ENCODE measurements at places on chromosomes 7 and 10.

DNA sequence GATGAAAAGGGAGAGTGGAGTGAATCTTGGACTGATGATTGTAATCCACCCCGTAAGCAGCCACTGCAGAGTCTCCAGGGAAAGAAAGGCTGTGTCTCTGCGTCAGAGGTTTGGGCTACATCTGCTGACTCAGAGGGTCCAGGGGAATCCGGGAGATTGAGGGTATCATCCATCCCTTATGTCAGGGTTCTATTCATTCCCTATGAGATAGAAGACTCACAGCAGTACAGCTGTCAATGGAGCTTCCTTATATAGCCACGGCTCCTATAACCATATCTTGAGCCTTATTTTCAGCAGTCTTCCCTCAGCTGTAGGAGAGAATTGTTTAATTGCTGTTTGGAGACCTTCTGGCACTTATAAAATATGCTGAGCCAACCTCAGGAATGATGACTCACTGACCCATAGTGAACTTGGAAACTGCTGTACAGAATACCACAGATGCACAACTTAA lies 558.2 kb upstream of the PFKP start:
- peak; percentile 92 for DNase-seq

- peak; percentile 68 for DNase-seq
Observed at GRCh38 chr10:91163869-91164474, 56.5 kb upstream of the PCGF5 start.

- DNase-seq: peak; percentile 92
Observed at GRCh38 chr7:151736403-151736909, 140.5 kb downstream of the PRKAG2 start.

DNA sequence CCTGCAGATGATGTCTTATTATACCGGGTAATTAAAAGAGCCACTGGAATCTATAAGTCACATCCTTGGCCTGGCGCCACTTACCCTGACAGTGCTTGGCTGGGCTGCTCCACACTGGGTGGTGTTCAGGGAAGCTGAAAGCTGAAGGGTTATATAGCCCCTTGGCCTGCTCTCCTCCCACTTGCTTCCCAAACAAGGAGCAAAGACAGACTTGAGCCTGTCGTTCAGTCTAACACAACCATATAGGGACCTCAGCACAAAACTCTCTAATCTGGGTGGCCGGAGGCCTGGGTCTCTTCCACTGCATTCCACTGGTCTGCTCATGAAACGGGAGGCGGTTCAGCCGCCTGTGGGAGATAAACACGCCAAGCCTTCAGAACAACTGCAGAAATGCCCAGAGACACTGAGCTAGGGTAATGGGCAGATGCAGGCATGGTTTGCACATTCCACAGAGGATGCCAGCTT lies at the start of gene ACTA2:
Gene ACTA2 (minus strand): TSS at position 127 of the 465 bp plus-strand sequence. CDS start 3,843 bp downstream, outside the sequence.
- peak; percentile 92 for DNase-seq

DNA sequence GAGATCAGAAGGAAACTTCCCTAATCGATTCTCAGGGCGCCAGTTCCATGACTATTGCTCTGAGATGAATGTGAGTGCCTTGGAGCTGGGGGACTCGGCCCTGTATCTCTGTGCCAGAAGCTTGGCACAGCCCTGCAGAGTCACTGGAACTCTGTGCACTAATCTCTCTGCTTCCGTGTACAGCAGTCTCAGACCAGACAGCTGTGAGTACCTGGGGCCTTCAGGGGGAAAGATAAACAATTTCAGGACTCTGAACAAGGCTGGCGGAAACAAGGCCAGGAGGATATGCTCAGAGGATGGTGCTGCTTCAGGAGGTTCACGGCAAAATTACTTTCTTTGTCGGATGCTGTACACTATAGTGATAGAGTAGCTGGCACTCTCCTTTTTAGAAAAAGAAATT lies 131.7 kb upstream of the PRSS58 start:
- no peak for DNase-seq

DNA sequence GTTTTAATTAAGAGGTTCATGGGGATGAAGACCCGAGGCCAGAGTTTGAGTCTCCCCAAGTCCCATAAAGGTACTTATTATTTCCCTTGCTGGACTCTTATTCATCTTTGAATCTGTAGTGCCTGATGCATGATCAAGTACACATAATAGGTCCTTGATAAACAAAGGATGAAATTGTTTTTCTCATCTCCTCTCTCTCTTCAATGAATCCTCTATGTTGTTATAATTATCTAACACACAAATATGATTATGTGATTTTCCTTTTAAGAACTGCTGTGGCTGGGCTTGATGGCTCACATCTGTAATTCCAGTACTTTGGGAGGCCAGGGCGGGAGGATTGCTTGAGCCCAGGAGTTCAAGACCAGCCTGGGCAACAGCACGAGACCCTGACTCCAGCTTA lies 117.7 kb downstream of the BAMBI start:
- no peak for DNase-seq

DNA sequence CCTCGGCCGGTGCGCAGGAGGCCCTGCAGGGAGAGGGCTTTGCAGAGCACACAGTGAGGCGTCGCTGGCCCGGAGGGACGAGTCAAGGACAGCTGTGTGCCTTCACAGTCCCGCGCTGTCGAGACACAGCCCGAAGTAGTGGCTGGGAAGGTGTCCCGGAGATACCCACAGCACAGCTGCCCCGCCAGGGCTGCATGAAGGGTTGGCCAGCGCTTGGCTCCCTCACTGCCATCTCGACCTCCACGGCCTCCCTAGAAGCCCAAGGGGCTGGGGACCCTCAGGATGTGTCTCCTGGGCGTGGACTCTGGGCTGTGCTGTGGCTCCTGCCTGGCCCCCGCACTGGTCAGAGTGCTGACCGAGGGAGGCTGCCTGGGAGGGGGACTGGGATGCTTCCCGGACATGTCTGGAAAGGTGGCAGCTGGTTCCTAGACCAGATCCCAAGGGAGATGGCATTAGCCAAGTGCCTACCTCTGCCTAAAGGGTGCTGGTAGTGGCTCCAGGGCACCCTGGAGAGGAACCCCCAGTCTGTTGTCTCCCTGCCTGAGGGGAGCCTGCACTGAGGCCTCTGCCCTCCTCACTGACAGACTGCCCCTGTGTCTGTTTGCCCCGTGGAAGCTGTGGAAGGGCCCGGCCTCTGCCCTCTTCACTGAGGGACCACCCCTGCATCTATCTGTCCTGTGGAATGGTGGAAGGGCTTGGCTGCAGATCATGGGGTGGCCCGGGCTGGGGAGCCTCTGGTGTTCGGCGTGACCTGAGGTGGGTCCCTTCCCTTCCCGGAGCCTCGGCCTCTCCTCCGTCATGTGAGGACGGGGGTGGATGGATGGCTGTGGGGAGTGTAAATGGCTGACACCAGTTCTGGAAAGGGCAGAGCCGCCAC lies 5.8 kb downstream of the ELFN1 start:
- DNase-seq: no peak

DNA sequence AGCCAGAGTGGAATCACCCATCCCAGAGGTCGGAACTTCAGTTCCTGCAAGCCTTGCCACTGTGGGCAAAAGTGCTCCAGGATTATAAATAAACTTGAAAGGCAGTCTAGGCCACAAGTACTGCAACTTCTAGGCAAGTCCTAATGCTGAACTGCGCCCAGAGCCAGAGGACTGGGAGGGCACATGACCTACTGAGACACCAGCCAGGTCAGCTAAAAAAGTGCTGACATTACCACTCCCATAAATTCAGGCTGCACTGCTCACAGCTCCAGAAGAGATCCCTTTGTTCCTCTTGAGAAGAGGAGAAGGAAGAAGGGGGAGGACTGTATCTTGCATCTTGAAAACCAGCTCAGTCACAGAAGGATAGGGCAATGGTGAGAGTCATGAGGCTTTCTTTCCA lies 1084.1 kb upstream of the PHF14 start:
- DNase-seq: no peak

- no peak for DNase-seq
Observed at GRCh38 chr10:12975266-12975665, 26.2 kb downstream of the CCDC3 start.

DNA sequence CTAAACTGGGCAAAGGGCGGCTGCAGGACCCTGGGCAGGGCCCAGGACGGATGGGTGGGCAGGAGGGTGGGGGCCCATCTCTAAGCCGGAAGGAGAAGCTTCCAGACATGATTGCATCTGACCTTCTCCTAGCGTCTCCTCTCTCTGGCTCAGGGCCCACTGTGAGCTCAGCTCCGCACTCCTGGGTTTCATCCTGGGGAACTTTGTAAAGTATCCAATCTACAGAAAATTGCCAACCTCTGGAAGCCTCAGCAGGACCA lies 8.8 kb upstream of the RET start:
- DNase-seq: no peak

DNA sequence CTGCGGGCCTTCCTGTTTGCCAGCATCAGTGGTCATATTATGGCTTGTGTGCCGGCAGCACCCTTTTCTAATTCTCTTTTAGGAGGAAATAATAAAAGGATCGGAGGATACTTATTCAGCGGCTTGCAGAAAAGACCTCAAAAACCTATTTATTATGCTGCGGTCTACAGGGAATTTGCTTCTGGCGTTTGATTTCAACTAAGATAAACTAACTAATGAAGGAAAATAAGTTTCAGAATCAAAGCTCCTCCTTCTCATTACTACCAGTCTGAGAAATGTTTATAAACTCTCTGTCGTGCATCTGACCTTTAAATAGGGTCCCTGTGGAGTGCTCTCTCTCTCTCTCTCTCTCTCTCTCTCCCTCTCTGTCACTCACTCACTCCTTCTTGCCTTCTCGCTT lies 335.0 kb upstream of the GLI3 start:
- no peak for DNase-seq

GRCh38 chr7:1457949-1458682 lies 1.2 kb downstream of the MICALL2 start:
- no peak for DNase-seq

- DNase-seq: no peak
Observed at GRCh38 chr10:121637437-121637836, 39.2 kb upstream of the FGFR2 start.

- no peak for DNase-seq
Observed at GRCh38 chr7:158042156-158042880, 545.3 kb downstream of the PTPRN2 start.

DNA sequence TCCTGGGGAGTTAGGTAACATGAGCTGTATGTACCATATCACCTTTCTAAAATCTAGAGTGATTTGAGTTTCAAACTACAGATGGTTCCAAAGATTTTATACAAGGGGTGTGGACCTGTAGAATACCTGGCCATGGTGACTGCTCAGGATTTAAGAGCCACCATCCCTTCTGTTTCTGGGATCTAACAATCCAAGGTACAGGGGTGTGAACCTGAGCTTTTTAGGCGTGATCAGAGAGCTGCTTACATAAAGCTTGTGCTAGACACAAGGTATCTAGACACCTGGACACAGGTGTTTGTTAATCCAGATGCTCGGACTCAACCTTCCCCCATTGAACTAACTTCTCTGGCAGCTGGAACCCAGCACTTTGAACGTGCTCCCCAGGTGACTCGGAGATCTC lies 516.4 kb downstream of the RPS24 start:
- DNase-seq: no peak

DNA sequence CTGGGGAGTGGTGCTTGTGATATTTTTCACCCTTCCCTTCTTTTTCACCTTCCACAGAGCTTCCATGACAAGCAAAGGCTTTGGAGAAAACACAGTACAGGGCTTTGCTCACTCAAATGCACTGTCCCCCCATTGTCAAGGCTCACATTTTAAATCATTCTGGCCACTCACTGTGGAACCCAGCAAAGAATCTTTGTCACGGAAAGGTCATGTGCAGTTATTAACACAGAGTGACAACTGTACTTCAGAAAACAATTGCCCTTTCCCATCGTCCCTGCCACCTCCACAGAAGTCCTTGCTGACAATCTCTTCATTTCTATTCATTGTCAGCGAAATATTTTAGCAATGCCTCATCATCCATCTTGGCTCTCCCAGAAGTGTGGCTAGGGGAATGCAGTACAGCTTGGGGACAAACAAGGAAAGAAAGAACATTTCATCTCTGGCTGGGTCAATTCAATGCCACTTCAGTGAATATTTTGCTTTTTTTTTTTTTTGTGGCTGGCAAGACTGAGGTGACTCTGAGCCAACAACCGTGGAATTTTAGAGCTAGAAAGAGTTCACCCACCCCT lies 851.0 kb downstream of the KCNMA1 start:
- DNase-seq: no peak

DNA sequence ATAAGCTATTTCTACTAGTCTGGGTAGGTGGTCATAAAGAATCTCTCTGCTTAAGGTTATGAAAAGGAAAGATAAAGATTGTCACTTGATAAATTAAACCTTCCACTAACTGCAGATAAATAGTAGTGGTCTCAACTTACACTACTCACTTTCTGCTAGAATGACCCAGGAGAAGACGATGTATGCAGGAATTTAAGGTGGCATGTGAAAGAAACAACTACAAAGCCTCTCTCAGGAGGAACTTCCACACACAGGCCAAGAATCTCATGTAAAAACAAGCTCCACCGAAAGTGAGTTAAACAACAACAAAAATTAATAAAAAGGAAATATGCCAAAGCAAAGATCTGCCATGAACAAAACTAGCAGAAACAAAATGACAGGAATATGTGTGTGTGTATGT lies 165.4 kb downstream of the CDC14C start:
- no peak for DNase-seq

GRCh38 chr7:139820089-139820488 lies 9.0 kb upstream of the TBXAS1 start:
- no peak for DNase-seq

- DNase-seq: no peak
Observed at GRCh38 chr7:94904982-94905381, 2.4 kb upstream of the PPP1R9A start.

DNA sequence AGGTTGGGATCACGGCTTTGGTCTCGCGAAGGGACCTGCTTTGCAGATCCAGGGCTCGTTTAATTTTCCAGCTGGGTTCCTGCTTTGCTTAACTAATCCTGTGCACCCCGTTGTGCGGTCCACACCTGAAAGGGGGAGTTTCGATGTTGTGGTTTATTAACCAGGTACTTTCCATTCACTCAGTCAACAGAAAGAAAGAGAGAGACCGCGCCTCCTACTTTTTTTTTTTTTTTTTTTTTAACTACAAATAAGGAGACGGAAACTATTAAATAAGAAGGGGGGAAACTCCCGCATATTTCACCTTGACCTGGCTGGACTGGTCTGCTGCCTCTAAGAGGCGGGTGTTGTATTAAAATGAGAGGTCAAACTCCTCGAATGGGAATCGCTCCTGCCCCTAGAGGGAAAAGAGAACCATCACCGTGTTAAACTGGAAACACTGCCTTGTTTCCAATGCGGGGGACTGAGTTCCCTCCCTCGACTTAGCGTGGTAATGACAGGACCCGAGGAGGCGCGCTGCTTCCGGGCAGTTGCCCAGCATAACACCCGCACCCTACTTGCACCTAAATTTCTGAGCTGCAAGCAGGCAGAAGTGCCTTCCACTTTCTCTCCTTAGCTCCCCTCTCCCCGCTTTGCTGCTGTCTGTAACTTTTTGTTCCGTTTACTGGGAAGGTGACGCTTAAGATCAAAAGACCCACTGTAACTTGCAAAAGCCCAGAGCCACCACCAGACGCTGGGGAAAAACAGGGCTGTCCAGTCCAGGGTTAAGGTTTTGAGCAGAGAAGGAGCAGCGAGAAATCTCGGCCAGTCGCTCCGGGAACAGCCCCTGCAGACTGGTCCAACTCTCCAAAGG lies 1.1 kb upstream of the ITGB8 start:
- DNase-seq: peak; percentile 75

Data from astrocyte (in vitro differentiated cells and primary cell).